HFFc6 (cell line): ENCODE measurements at places on chromosomes 4 and X. TPM values are rescaled to one million over a fixed set of nuclear protein-coding genes. Genes with fewer than 3 reads are reported as not detected.

- DNase-seq = no peak
Measured at GRCh38 chr4:22202246-22202974, 253.8 kb upstream of the KCNIP4 start.

- DNase-seq = no peak
Measured at GRCh38 chr4:76533314-76533713, 98.3 kb downstream of the SHROOM3 start.

DNA sequence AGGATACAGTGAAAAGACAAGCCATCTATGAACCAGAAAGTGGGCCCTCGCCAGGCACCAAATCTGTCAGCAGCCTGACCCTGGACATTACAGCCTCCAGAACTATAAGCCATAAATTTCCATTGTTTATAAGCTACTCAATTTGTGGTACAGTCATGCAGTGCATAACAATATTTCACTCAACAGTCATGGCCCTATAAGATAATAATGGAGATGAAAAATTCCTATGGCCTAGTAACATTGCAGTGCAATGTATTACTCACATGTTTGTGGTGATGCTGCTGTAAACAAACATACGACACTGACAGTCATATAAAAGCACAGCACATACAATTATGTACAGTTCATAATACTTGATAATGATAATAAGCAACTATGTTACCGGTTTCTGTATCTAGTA lies 17.1 kb upstream of the TLR1 start:
- DNase-seq = peak; percentile 29

DNA sequence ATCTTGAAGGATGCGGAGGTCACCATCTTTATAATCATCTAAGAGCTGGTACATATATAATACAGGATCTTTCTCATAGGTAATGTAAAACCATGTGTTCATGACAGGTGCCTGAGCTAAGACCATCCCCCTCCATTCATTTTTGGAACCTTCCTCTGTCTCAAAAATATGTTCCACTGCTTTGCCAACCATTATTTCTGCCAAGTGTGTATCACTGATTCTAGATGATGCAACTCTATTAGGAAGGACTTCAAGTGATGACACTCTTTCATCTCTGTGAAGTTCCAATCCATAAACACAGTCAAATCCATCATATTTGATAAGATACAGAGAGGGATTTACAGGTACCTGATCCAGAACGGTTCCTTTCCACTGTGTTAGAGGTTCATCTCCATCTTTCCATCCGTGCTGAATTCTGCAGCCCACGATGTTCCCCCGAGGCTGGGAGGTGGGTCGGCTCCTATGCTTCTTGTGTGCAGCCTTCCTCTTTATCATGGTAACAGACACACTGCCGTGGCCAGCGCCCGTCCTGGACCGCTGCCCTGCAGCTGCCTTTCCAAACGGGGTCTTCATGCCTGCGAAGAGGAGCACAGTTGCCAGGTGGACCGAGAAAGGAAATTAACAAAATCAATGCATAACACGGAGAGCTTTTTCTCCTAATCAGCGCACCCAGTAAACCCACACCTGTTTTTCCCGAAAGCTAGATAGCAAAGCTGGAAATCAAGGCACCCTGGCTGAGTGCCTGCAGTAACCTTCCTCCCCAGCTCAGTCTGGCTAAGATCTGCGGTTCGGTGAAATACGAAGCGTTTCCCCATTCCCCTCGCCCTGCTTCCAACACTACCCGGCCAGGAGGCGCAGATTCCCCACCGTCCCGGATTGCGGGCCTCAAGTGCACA lies 718 bp downstream of the SPIN3 start:
- no peak for DNase-seq

DNA sequence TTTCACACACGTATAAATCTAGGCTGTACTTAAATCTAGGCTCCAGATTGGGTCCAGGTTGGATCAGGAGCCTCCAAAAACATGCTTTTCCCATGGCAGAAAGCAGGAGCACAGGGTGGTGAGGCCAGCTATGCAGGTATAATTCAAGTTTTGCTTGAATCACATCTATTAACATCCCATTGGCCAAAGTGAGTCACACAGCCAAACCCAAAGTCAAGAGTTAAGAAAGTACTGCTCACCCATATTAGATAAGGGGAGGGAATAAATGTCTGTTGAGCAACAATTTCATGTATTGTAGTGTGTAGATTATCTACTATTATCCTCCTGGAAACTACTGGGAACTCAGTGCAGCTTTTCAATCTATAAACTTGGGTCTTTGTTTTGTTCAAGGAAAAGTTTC lies 12.8 kb downstream of the SUPT20HL2 start:
- no peak for DNase-seq

Gene FABP2
- not detected in 3 replicates for total RNA-seq

Gene USP9X
- 66.7 to 73.0 TPM (median 69.7 TPM) in 3 replicates for total RNA-seq

Gene LUZP4
- total RNA-seq = not detected in 3 replicates
